Natural killer cell (primary cell): ENCODE measurements at places on chromosomes 7 and 10. TPM values are rescaled to one million over a fixed set of nuclear protein-coding genes. Genes with fewer than 3 reads are reported as not detected.

DNA sequence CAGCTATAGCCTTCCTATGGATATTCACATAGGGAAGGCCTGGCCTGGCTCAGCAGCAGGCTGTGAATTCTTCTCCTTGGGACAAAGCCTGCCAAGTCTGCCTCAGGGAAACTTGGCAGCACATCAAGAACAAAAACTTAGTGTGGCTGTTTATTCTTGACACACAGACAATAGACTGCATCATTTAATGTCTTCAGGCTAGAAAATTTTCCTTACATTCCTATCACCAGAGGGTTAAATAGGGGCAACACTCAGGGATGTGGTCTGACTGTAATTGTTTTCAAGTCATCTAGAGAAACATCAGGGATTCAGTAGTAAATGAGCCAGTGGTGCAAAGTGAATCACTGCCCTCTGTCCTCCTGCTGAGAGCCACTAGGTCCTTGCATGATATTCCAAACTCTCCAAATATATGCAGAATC is 137.3 kb downstream of the SEMA3C start:
- no peaks in the 10 kb centered on the region for H3K36me3 ChIP-seq
- H3K4me3 ChIP-seq, result no peak overlapping the region
- no peaks in the 10 kb centered on the region for H3K4me1 ChIP-seq
- H3K27ac ChIP-seq, result no peak overlapping the region
- H3K27me3 ChIP-seq, result no peaks in the 10 kb centered on the region
- DNase-seq, result no peak

GRCh38 chr10:67606572-67606971 is 89.4 kb downstream of the CTNNA3 start:
- H3K27ac ChIP-seq, result no peak overlapping the region
- peaks cover 3% of the 10 kb centered on the region for H3K27me3 ChIP-seq
- H3K4me3 ChIP-seq, result no peak overlapping the region
- no peak for DNase-seq
- H3K36me3 ChIP-seq, result no peaks in the 10 kb centered on the region
- no peaks in the 10 kb centered on the region for H3K4me1 ChIP-seq

GRCh38 chr7:39855325-39855674 is 94.8 kb upstream of the CDK13 start:
- no peak overlapping the region for H3K4me3 ChIP-seq
- no peak overlapping the region for H3K27ac ChIP-seq
- H3K4me1 ChIP-seq, result no peaks in the 10 kb centered on the region
- no peaks in the 10 kb centered on the region for H3K36me3 ChIP-seq
- no peak for DNase-seq
- no peaks in the 10 kb centered on the region for H3K27me3 ChIP-seq

- H3K27ac ChIP-seq, result no peak overlapping the region
- H3K27me3 ChIP-seq, result no peaks in the 10 kb centered on the region
- H3K36me3 ChIP-seq, result no peaks in the 10 kb centered on the region
These were observed 39.9 kb upstream of the HDAC9 start for GRCh38 chr7:18455606-18456005.

DNA sequence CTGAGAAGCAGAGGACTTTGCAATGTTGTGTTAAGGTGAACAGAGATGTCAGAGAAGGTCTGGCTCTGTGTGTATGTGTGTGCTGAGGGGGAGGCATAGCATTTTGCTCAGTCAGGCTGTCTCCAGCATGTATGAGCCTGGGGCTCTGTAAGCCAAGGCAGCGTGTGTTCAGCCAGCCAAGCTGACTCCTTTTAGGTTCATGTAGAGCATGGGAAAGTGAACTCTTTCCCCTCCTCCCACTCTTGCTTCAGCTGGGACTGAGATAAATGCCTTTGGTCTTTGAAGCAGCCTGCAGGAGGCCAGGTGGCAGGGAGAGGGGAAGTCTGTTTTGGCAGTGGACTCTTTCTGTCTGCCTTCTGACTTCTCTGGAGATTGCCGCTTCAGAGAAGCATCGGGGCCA is 3.8 kb downstream of the SFXN2 start:
- DNase-seq, result no peak
- no peaks in the 10 kb centered on the region for H3K27me3 ChIP-seq
- peaks cover 14% of the 10 kb centered on the region for H3K4me1 ChIP-seq
- no peak overlapping the region for H3K27ac ChIP-seq
- H3K4me3 ChIP-seq, result no peak overlapping the region

DNA sequence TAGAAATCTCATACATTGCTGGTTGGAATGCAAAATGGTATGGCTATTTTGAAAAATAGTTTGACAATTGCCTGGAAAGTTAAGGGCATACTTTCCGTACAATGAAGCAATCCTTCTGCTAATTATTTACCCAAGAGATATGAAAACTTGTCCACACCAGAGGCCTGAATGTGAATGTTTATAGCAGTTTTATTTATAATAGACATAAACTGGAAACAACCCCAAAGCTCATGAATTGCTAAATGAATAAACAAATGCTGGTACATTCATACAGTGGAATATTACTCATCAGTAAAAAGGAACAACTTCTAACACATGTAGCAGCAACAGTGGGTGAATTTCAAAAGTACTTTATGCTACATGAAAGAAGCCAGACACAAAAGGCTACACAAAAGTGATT is 42.7 kb downstream of the MMRN2 start:
- no peak overlapping the region for H3K4me3 ChIP-seq
- H3K36me3 ChIP-seq, result peaks cover 4% of the 10 kb centered on the region
- no peak for DNase-seq
- H3K27me3 ChIP-seq, result no peaks in the 10 kb centered on the region

- H3K36me3 ChIP-seq, result no peaks in the 10 kb centered on the region
- peaks cover 73% of the 10 kb centered on the region for H3K27me3 ChIP-seq
- H3K27ac ChIP-seq, result no peak overlapping the region
- H3K4me3 ChIP-seq, result no peak overlapping the region
- H3K4me1 ChIP-seq, result peaks cover 14% of the 10 kb centered on the region
These were observed 4.7 kb downstream of the DLX6 start for GRCh38 chr7:97009753-97010732.

Gene CC2D2B
- total RNA-seq, result 0.68 TPM
